GM12864 (cell line): ENCODE measurements at places on chromosomes 4 and X.

DNA sequence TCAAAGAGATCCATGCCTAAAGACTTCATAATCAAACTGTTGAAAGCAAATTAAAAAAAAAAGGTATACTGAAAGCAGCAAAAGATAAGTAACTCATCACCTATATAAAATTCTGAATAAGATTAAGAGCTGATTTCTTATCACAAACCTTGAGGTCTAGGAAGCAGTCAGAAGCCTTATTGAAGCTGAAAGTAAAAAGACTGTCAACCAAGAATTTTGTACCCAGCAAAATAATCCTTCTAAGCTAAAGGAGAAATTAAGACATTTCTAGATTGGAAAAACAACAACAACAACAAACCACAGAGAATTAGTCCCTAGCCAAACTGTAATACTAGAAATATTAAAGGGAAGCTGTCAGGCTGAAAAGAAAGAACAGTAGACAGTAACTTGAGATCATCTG is 622.9 kb downstream of the PCDH7 start:
- no peak for DNase-seq

- DNase-seq, result no peak
These were observed 1361.9 kb upstream of the ADGRL3 start for GRCh38 chr4:59838236-59838635.

DNA sequence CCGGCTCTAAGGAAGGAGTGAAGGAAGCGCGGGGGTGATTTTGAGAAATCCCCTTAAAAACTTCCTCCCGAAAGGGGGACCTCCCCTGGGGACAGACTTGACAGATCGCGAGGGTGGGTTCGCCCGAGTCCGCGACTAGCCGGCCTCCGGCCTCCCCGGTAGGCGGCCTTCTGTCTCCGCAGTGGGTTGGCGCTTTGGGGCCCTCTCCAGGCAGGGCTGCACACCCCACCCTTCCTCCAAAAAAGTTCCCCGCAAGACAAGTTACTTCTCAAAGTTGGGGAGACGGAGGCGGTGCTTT is 24.8 kb downstream of the HOPX start:
- DNase-seq, result no peak

DNA sequence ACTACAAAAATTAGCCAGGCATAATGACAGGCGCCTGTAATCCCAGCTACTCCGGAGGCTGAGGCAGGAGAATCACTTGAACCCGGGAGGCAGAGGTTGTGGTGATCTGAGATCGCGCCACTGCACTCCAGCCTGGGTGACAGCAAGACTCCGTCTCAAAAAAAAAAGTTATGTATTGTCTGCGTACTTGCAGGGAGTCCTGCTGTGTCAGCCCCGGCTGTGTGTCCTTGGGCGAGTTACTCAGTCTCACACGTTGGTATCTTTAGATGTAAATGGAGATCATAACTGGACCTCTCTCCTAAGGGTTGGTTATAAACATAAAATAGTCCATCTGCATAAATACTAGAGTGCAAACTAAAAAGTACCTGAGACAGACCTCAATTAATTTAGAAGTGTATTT is 22.7 kb upstream of the TBC1D14 start:
- DNase-seq, result no peak
